Stomach (tissue), 19 donors: ENCODE measurements at places on chromosomes 6 and 20. TPM values are rescaled to one million over a fixed set of nuclear protein-coding genes. Genes with fewer than 3 reads are reported as not detected.

GRCh38 chr6:148443798-148444560 is 101.3 kb downstream of the SASH1 start:
- H3K4me1 ChIP-seq, result peaks cover 10% of the 10 kb centered on the region
- H3K4me3 ChIP-seq, result no peak overlapping the region
- no peaks in the 10 kb centered on the region for H3K27me3 ChIP-seq
- no peak overlapping the region for H3K27ac ChIP-seq

DNA sequence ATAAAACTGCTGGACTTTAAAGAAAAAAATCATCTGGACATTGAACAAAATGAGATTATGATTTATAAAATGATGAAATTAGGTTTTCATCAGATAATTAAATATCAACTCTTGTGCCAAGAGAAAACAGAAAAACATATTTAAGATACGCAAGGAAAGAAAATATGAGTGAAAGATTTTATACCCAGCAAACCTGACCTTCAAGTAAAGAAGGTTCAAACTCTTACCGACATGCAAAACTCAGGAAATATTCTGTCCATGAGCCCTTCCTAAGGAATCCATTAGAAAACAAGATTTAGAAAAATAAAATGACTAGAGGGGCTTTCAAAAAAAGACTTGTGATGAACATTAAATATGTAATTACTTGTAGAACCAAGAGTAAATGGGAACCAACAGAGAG is 257.2 kb upstream of the ARID1B start:
- no peaks in the 10 kb centered on the region for H3K4me1 ChIP-seq
- H3K27ac ChIP-seq, result no peak overlapping the region
- H3K36me3 ChIP-seq, result no peaks in the 10 kb centered on the region
- no peak for DNase-seq

GRCh38 chr20:14785065-14785743 is 447.8 kb upstream of the FLRT3 start:
- no peaks in the 10 kb centered on the region for H3K27me3 ChIP-seq
- no peak overlapping the region for H3K27ac ChIP-seq
- H3K36me3 ChIP-seq, result no peaks in the 10 kb centered on the region
- no peak overlapping the region for H3K4me3 ChIP-seq

- no peaks in the 10 kb centered on the region for H3K27me3 ChIP-seq
- no peak for DNase-seq
- H3K36me3 ChIP-seq, result no peaks in the 10 kb centered on the region
- H3K27ac ChIP-seq, result no peak overlapping the region
These were observed 119.4 kb upstream of the GJE1 start for GRCh38 chr6:142013287-142013686.

DNA sequence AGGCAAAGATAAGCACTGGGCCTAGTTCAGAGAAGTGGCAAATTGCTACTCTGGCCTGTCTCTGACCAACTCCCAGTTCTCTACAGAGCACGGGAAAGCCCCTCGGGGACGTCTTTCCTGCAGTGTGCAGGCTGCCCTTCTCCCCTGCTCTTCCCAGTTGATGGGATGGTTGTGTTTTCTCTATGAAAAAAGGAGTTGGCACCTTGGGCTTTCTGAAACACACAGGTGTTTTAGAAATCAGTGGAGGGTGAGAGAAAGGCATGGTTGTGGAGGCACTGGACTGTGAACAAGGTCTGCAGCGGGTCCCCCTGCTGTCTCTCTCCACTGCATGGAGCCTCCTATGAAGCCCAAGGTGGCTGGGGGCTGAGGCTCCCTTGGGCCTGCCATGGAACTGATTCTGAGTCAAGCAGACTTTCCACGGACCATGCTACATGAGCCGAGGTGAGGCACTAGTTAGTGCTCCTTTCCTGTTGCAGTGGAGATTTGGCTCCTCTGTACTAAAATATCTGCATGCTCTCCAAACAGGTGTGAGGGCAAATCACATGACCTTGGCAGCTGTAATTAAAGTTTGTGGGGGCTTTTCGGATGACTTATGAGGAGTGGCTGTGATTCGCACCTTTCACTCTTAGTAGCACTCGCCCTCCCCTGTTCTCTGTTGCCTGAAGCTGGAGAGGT is 16.3 kb downstream of the GTSF1L start:
- no peak overlapping the region for H3K27ac ChIP-seq
- H3K36me3 ChIP-seq, result no peaks in the 10 kb centered on the region
- no peaks in the 10 kb centered on the region for H3K4me1 ChIP-seq
- H3K4me3 ChIP-seq, result no peak overlapping the region
- no peak for DNase-seq

GRCh38 chr20:52268184-52268749 is 76.7 kb upstream of the ZFP64 start:
- H3K27me3 ChIP-seq, result no peaks in the 10 kb centered on the region
- DNase-seq, result no peak
- H3K4me1 ChIP-seq, result no peaks in the 10 kb centered on the region
- H3K36me3 ChIP-seq, result no peaks in the 10 kb centered on the region

DNA sequence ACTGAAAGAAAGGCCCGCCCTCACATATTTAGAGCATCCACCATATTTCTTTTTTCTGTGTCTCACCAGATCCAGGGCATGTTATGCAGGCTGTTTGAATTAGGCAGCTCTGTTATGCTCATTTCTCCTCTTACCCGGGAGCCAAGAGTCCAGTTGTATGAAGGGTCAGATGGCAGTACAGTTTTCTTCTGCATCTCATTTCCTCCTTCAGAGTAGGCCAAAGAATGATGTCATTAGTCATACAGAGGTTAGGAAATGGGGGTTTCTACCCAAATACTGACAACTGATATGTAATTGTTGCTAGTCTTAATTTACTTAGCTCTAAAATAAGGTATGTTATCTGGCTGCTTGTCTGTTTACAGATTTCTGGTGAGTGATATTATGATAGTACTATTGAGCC is 130.8 kb downstream of the SOBP start:
- H3K4me3 ChIP-seq, result no peak overlapping the region
- H3K36me3 ChIP-seq, result no peaks in the 10 kb centered on the region
- no peaks in the 10 kb centered on the region for H3K27me3 ChIP-seq
- no peak for DNase-seq

GRCh38 chr6:130964808-130965604 is 98.0 kb downstream of the EPB41L2 start:
- DNase-seq, result no peak
- H3K4me3 ChIP-seq, result no peak overlapping the region
- no peak overlapping the region for H3K27ac ChIP-seq
- no peaks in the 10 kb centered on the region for H3K27me3 ChIP-seq
- H3K36me3 ChIP-seq, result no peaks in the 10 kb centered on the region
- H3K4me1 ChIP-seq, result no peaks in the 10 kb centered on the region

- H3K27ac ChIP-seq, result peak overlapping the region; percentile 36
- H3K27me3 ChIP-seq, result no peaks in the 10 kb centered on the region
- H3K36me3 ChIP-seq, result no peaks in the 10 kb centered on the region
- no peak for DNase-seq
- peaks cover 30% of the 10 kb centered on the region for H3K4me1 ChIP-seq
These were observed 197.2 kb downstream of the BCAS1 start for GRCh38 chr20:53873230-53873604.

DNA sequence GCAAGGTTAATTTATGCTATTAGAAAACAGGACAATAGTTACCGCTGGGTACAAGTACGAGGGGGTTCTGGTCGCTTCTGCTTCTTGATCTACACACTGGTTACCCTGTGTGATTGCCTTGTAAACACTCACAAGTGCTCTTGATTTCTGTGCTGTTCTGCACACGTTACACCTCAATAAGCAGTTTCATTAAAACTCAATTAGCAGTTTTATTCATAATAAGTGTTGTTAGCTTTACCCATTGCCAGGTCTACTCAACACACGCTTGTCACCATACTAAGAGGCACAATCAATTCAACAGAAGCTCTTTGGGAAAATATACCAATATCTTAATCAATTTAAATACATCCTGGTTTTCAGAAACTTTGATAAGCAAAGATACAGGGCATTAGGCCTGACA is 20.4 kb downstream of the BMP7 start:
- H3K4me3 ChIP-seq, result no peak overlapping the region
- no peaks in the 10 kb centered on the region for H3K27me3 ChIP-seq
- H3K27ac ChIP-seq, result no peak overlapping the region
- no peaks in the 10 kb centered on the region for H3K4me1 ChIP-seq

DNA sequence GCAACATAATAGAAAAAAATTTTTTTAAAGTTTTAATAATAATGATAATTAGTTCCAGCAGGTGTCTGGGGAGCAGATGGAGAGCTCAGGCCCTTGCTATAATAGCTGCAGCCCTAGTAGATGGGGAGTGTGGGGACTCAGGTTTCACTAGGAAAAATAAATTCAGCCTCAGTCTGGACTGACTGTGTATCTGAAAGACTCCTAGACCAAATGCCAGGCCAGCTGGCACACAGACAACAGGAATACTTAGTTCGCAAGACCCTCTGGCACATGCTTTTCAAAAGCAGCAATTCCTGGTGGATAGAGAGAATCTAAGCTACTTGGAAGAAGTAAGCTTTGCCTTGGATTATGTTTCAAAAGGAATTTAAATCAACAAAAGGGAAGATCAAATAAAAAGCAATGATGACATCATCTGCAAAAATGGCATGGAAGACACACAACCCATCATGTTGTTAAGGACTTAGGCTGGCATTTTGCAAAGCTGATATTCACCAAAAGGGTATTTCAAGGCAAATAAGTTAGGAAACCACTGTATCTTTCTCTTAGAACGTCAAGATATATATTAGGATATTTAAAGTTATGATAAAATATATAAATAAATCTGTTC is 107.8 kb downstream of the RNGTT start:
- no peaks in the 10 kb centered on the region for H3K27me3 ChIP-seq
- no peaks in the 10 kb centered on the region for H3K36me3 ChIP-seq
- peak; percentile 20 for DNase-seq
- H3K4me3 ChIP-seq, result no peak overlapping the region

CLPSL1 gene
- polyA plus RNA-seq, result not detected

ZNF311 gene
- polyA plus RNA-seq, result 1.2 TPM

NR2E1 gene
- not detected for polyA plus RNA-seq

PRR18 gene
- not detected for polyA plus RNA-seq

SNRPB2 gene
- polyA plus RNA-seq, result 44.4 TPM

TEAD3 gene
- 31.0 TPM for polyA plus RNA-seq

PSMB8 gene
- 124 TPM for polyA plus RNA-seq

MYLIP gene
- polyA plus RNA-seq, result 11.4 TPM
